ENCODE measurements at places on chromosomes 2 and 18.

GRCh38 chr18:45566025-45566740 is 49.1 kb upstream of the SLC14A2 start:
- peak; percentile 38 for DNase-seq

GRCh38 chr18:28651298-28651697 is 474.4 kb upstream of the CDH2 start:
- no peak for DNase-seq

- no peak for DNase-seq
These were observed 96.6 kb upstream of the TWSG1 start for GRCh38 chr18:9237981-9238380.

DNA sequence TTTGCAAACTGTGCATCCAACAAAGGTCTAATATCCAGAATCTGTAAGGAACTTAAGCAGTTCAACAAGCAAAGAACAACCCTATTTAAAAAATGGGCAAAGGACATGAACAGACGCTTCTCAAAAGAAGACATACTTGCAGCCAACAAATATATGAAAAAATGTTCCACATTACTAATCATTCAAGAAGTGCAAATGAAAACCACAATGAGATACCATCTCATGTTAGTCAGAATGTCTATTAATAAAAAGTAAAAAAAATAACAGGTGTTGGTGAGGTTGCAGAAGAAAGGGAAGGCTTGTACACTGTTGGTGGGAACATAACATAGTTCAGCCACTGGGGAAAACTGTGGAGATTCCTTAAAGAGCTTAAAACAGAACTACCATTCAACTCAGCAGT is 126.2 kb downstream of the NAT8 start:
- peak; percentile 32 for DNase-seq

DNA sequence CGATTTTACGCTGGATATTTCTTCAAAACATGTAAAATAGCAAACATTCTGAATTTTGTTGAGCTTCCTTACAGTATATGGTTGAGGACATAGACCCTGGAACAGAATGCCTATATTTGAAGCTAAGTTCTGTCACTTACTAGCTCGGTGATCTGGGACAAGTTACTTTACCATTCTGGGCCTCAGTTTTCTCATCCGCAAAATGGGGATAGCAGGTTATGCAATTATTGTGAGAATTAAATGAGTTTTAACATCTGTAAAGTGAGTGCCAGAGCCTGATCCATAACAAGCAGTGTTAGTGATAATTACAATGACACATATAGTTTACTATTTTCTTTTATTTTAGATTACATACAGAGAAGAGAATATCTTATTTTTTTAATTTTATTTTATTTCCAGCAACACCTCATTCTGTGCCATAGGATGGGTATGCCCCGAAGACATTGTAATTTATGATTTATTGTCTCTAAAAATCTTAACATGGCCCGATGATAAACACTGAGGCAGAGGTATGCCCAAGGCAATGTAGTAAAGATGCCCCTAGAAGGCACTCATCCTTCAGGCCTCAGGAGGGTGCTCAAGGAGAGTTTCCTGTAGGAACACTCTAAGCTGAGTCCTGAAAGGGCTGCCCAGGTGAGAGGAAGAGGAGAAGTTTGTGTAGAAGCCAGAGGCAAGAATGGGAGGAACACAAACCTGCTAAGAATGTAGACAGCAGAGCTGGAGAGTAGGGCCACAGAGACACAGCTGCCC is 250.9 kb downstream of the BCL11A start:
- no peak for DNase-seq

DNA sequence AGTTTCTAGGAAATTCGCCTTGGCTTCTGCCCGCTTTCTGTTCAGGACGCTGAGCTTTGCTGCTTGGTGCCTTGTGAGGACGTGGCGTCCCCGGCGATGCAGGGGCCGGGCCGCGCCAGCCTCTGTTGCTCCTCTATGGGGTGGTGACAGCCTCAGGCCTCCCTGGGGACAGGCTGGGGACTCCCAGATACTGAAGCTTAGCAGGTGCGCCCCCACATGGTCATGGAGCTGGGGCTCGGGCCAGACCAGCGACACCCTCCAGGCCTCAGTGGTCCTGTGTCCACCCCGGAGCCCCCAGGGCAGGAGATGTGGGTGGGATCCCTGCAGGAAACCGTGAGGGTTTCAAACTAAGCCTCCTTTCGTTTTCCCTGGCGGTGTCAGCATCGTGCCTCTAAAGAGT is 29.2 kb downstream of the KCNG2 start:
- DNase-seq = no peak
